ENCODE measurements at places on chromosomes 2 and 18. TPM values are rescaled to one million over a fixed set of nuclear protein-coding genes. Genes with fewer than 3 reads are reported as not detected.

Gene CIDEA
- not detected for polyA plus RNA-seq

Gene AGXT
- polyA plus RNA-seq: not detected

Gene CNRIP1
- polyA plus RNA-seq: 26.7 TPM

Gene TNFAIP6
- not detected for polyA plus RNA-seq

Gene CDK15
- 0.09 TPM for polyA plus RNA-seq

Gene HOXD1
- not detected for polyA plus RNA-seq

Gene SLC30A3
- polyA plus RNA-seq: not detected

Gene GALNT13
- polyA plus RNA-seq: 10.9 TPM

Gene UCN
- polyA plus RNA-seq: 3.1 TPM

Gene UGT1A6
- polyA plus RNA-seq: not detected

Gene RBKS
- 4.0 TPM for polyA plus RNA-seq

Gene HOXD4
- not detected for polyA plus RNA-seq

Gene ITPRIPL1
- polyA plus RNA-seq: not detected

Gene STK11IP
- 55.0 TPM for polyA plus RNA-seq

Gene THUMPD2
- 20.0 TPM for polyA plus RNA-seq

Gene TBR1
- polyA plus RNA-seq: 4.5 TPM
